ENCODE measurements at places on chromosomes 6 and 20.

DNA sequence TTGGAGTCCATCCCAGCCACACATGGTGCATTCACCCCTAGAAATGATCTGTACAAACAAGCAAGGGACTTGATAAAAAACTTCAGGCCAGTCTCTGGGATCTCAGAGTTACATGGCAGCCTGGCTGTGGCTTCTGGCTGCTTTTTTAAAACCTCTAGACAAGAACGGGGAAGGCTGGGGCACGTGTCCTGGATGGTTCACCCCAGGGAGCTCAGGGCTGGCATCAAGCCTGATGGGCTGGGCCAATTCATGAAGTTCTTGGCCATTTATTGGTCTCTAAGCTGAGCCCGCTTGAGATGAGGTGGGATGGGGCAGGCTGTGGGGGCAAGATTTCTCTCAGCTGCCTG lies 10.4 kb upstream of the ZFAND3 start:
- no peak for DNase-seq

GRCh38 chr20:57667924-57668782 lies 41.7 kb downstream of the PMEPA1 start:
- DNase-seq, result no peak

DNA sequence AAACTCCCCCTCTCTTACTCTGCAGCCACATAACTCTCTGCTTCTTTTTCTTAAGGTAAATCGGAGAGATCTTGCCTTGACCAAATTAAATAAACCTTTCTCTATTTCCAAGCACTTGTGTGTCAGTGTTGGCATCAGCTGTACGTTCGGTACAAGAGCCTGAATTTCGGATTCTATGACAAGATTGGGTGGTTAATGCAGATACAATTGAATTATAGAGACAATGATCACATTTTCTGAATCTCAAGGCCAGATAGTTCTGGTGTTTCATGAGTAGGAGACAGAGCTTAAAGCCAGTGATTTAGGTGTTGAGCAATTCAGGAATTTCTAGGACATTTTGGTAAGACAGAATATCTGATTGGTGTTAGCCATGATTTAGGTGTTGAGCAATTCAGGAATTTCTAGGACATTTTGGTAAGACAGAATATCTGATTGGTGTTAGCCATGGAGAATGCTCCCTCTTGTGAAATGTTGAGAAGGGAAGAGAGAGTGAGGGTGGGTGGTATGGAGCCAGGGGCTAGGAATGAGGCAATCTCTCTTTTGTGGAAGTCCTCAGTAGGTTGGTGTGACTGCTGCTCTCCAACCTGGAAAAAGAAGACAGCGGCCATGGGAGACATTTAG lies 5.1 kb downstream of the SPINT3 start:
- DNase-seq, result no peak

GRCh38 chr6:98136333-98136732 lies 698.0 kb upstream of the POU3F2 start:
- DNase-seq, result no peak

DNA sequence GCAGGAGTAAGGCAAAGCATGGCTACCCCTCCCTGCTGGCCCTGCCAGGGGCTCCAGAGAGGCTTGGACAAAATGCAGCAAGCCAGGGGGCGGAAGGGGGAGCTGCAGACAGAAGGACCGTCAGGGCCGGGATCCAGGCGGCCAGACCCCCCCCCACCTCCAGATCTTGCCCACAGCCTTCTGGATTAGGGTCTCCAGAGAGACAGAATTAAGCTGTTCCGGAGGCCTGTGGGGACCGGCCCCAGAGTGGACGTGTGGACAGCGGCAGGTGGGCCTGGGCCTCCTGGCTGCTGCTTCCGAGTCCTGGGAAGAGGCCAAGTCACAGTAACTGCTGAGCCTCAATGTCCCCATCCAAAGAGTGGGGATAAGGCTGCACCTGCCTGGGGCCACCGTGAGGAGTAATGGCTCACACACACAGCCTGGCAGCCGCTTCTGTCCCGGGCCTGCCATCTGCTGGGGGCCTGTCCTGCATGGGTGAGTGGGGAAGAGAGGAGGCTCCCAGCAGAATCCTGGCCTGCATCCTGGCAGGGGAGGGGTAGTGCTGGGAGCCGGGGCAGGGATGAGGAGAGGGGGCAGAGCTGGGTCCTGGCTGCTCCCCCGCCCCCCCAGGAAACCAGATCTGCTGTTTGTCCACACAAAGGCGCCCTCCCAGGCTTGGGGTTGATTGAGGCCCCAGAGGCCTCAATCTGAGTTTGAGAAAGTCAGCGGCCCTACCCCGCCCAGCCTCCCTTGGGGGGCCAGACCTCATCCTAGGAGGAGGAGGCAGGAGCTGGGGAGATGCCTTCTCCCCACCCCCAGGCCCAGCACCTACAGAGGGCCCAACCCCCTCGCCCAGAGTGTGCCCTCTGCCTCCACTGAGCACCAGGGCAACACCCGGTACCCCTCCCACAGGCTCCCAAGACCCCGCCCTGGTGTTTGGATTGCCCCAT lies 3.9 kb downstream of the LAMA5 start:
- no peak for DNase-seq
